NCI-H774 (cell line): ENCODE measurements at places on chromosomes 1 and 21.

DNA sequence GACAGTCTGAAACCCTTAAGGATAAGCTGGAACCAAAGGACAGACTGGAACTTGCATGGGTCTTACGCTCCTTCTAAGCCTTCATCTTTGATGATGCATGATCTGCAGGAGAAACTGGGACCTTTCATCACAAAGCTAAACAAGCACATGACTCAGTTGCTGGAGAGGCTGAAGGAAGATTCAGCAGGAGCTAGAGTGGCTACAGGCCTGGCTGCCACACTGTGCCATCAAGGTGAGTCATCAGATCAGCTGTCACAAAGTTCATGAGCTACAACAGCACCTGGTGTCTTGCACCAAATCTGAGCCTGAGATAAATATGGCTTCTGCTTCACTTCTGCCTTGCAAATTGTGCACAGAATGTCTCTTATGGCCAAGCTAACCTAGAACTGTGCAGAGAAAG is 95.5 kb upstream of the MARK1 start:
- DNase-seq: no peak

- no peak for DNase-seq
Observed at GRCh38 chr1:89286549-89287180, 14.0 kb upstream of the GBP5 start.

- DNase-seq: no peak
Observed at GRCh38 chr1:154492115-154492514, 9.9 kb upstream of the TDRD10 start.

GRCh38 chr1:246139745-246140182 is 367.3 kb downstream of the SMYD3 start:
- DNase-seq: no peak

GRCh38 chr1:28974432-28974831 is 60.1 kb downstream of the EPB41 start:
- no peak for DNase-seq

- no peak for DNase-seq
Observed at GRCh38 chr1:107943694-107944093, 21.3 kb downstream of the VAV3 start.

- DNase-seq: no peak
Observed at GRCh38 chr1:239098400-239099037, 287.8 kb upstream of the CHRM3 start.

- no peak for DNase-seq
Observed at GRCh38 chr1:233268389-233269022, 27.0 kb downstream of the PCNX2 start.

- DNase-seq: no peak
Observed at GRCh38 chr1:116958110-116958509, 43.5 kb upstream of the CD101 start.

- DNase-seq: no peak
Observed at GRCh38 chr1:236081546-236082227, 16.8 kb upstream of the NID1 start.

DNA sequence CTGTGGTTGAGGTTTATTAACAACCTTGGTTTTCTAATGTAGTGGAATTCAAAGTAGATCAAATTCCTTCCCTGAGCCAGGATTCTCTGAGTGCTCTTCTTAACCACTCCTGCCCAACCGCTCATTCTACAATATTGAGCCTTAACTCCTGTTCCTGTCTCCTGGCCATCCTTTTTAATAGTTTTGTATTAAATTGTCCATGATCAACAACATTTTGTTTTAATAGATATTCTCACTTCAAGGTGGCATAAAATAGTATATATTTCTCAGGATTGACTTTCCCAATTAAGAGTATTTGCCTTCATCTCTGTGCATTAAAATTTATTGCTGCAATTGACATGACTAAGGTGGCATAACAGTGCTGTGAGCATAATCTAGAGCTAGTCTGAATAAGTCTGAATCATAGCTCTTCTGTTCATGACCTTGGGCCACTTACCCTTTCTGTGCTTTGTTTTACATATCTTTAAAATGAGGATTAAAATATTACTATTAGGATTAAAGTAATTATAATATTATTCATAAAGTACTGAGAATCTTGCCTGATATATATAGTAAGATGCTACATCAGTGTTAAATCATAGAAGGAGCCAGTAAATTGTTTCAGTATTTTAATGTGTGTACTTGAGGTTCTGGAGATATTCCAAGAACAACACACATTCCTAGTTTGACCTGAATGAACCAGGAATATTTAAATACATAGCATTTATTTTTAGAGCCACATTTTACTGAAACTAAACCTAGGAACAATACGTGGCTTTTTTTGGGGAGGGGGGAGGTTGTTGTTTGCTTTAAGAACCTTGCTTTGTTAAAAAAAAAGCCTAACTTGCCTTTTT is 76.4 kb downstream of the ADGRL2 start:
- no peak for DNase-seq
